ENCODE measurements at places on chromosomes 4 and X. TPM values are rescaled to one million over a fixed set of nuclear protein-coding genes. Genes with fewer than 3 reads are reported as not detected.

The PLXNA3 gene
- 11.6 TPM for polyA plus RNA-seq

The COL4A5 gene
- polyA plus RNA-seq, result 2.3 TPM

The TLR6 gene
- polyA plus RNA-seq, result 0.14 TPM

The SPANXC gene
- polyA plus RNA-seq, result not detected

The LONRF3 gene
- 6.8 TPM for polyA plus RNA-seq

The HAND2 gene
- 3.5 TPM for polyA plus RNA-seq

The SERTM2 gene
- polyA plus RNA-seq, result not detected

The RAB33A gene
- 0.95 TPM for polyA plus RNA-seq
